Stimulated activated CD8-positive, alpha-beta memory T cell treated with anti-CD3 and anti-CD28 coated beads, Interleukin-2, amount 100 ng/mL, for 1 hour (primary cell): ENCODE measurements at places on chromosomes 12 and 14.

- DNase-seq = no peak
These were observed 32.0 kb upstream of the SEL1L start for GRCh38 chr14:81565441-81566290.

- DNase-seq = no peak
These were observed 846 bp upstream of the MTHFD1 start for GRCh38 chr14:64387232-64387781.

GRCh38 chr14:51006781-51007211, 62.5 kb upstream of the PYGL start:
- DNase-seq = no peak

- no peak for DNase-seq
These were observed 36.9 kb downstream of the ITPK1 start for GRCh38 chr14:93078870-93079269.

DNA sequence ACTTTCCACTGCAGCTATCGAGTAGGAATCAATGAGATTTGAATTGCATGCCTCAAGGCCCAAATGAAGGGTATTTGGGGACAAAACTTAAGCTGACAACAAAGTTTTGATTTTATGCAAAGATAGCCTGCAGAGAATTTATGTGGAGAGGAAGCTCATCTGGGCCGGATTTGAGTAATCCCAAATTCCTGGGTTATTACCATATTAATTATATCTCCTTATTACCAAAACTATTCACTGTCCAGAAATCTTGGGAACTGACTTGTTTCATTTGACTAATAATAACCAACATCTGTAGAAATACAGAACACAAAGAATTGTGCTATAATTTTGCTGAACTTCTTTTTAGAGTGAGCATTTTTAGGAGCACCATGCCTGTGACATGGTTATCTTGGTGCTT, 70.4 kb downstream of the KITLG start:
- DNase-seq = no peak

DNA sequence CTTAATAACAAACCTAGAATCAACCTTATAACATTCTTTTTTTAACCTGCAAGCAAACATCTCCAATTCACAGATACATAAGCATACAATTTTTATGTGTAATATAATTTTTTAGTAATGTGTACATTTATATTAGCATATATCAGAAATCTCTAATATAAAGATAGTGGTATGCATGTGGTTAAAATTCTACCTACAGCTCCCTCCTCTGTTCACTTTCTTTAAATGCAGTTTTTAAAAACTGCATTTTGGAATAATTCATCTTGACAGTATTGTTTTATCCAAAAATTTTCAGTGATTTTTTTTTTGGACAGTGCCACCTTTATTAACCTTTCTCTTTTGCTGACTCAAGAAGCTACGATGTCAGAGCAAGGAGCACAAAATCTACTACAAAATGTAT, 13.2 kb upstream of the RXYLT1 start:
- no peak for DNase-seq

- DNase-seq = no peak
These were observed 42.8 kb downstream of the KDM2B start for GRCh38 chr12:121537814-121538698.

- DNase-seq = no peak
These were observed 851.4 kb upstream of the SEL1L start for GRCh38 chr14:82385048-82385447.

GRCh38 chr12:4091016-4091743, 182.4 kb upstream of the CCND2 start:
- DNase-seq = no peak

- DNase-seq = no peak
These were observed 28.7 kb downstream of the MAPKAPK5 start for GRCh38 chr12:111870706-111871105.

DNA sequence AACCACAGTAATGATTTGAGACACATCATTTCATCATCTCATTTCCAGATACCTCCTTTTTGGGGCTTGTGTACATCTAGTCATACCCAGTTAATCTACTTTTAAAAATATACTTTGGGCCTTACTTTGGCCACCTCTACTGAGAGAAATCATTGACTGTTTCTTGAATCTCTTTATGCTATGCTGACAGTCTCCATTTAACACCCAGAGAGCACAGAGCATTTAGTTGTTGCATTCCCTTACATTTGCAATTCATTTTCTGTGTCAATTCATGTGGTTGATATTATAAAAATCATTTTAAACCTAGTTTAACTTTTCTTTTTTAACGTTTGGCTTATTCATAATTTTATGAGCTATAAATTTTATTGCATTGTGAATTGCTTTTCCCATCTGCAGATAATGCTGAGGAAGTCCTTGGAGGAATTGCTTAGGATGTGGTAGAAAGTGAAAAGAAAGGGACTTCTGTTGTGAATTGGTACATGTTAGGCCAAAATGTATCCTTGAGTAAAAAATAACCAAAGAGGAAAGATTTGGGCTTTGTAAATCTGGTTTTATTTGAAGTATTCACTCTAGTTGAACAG, 17.0 kb upstream of the SLC15A5 start:
- no peak for DNase-seq

GRCh38 chr12:131783915-131784541, 44.2 kb upstream of the MMP17 start:
- no peak for DNase-seq
